ENCODE measurements at places on chromosomes 11 and 22. TPM values are rescaled to one million over a fixed set of nuclear protein-coding genes. Genes with fewer than 3 reads are reported as not detected.

DNA sequence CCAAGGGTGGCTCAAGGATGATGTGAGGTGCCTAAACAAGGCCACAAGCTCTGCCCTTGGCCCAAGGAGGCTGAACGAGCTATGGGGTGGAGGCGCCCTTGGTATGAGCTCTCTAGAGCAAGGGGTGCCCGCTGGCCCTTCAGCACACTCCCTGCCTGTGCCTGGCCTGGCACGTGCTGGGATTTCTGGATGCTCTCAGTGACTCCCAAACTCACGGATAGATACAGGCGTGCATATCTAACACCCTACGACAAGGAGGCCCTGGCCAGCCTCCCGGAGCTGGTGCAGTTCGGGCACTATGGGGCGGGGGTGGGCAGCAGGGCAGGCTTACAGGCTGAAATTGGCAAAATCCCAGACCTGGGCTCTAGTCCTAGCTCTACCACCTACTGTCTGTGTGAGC, 30.6 kb downstream of the SCUBE1 start:
- no peak for DNase-seq

- no peak for DNase-seq
These were observed 610.5 kb downstream of the BUD13 start for GRCh38 chr11:116162086-116162885.

GRCh38 chr11:77106759-77107158, 4.1 kb downstream of the OMP start:
- no peak for DNase-seq

GRCh38 chr11:116059919-116060318, 555.7 kb upstream of the CADM1 start:
- no peak for DNase-seq

DNA sequence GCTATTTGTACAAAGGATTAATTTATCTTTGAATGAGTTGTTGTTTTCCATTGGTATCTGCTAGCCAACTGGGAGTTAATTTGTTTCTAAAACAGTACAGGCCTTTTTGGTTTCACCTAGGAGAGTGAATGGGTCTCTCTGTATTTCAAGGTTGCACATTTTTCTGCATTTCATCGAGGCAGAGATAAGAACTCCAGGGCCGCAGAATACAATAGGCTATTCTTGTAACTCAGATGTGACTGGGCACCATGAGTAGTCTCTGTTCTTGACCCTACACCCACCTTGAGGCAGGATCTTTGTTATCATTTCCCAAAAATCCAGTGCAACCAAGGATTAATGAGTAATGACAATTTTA, 51.7 kb upstream of the OR9Q1 start:
- no peak for DNase-seq

DNA sequence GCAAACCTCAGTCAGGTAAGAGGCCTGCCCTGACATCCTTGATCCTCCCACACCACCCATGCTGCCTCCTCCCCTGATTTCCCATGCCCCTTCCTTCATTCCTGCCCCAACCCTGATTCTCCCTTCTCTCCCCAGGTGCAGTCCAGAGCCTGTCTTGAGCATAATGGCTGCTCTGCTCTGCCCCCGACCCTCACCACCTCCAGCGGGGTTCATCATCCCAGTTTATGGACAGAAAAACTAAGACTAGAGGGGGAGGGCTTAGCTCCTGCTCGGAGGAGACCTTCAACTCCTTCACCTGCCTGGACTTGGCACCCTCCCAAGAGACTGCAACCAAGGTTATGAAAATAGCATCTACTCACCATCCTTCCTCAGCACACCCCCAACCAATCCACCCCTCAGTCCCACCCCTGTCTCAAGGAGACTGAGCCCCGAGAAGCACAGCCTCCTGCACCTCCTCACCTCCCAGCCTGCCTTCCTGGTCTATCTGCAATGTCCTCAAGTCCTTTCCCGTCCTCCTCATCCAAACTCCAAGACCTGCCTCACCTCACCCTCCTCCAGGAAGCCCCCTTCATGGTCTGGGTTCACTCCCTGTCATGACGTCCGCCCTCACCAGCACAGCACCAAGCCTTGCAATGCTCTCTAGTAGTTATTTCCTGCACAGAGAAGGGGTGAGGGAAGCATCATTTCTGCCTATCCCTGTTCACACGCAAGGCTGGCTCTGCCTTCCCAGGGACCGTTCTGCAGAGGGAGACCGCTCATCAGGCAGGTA, 103.1 kb downstream of the PDE2A start:
- DNase-seq = peak; percentile 9

GRCh38 chr11:13261591-13262061, 16.0 kb upstream of the BMAL1 start:
- DNase-seq = no peak

DNA sequence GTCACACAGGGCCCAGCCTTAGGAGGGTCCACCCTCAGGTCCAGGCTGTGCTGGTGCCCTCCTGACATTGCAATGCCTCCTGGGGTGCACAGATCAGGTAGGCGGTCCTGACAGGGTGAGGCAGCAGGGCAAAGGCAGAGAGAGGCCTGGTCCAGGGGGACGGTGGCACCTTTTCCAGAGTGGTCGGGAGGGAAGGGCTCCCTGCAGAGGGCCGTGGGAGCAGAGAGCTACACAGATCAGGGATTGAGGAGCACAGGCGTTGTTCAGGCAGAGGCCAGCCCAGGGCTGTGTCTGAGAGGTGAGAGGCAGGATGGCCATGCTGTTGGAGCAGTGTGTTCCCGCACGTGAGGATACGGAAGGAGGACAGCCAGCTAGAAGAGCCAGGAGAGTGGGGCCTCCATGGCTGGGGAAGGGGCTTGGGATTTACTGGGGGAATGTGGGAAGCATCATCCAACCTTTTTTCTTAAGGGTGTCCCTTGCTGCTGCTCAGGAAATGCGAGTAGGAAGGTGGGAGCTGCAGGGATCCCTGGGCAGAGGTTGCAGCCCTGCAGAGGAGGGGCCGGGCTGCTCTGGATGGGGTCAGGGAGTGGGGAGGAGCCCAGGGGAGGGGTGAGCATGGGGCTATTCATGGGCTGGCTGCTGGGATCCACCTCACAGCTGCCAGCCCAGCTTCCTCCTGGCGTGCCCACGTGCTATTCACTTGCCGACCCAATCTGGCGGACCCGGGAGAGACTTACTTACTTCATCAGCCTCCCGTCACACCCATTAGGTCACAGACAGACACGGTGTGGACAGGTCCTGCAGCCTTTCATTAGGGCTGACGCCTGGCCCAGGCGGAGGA, 1516.4 kb downstream of the TBC1D22A start:
- no peak for DNase-seq

MPEG1 gene
- not detected for total RNA-seq

GPHA2 gene
- 1.3 TPM for total RNA-seq

DNA sequence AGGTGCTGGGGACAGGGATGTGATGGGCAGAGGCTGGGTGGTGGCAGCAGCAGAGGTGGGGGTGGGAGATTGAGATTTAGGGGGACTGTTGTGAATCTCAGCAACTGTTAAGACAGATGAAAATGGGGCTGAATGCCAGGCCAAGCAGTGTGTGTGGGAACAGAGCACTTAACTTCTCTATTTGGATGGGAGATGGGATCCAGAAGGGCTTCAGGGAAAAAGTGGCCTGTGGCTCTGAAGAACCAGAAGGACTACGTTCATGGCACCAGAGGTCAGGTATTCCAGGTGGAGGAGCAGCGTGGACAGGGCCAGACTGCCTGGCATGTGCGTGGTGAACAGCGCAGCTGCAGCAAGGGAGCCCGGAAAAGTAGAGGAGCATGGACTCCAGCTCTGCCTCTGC, 82.6 kb upstream of the SYT13 start:
- no peak for DNase-seq

BRMS1 gene
- 50.1 TPM for total RNA-seq

GRCh38 chr11:96188243-96189006, 154.6 kb downstream of the MAML2 start:
- DNase-seq = no peak

DNA sequence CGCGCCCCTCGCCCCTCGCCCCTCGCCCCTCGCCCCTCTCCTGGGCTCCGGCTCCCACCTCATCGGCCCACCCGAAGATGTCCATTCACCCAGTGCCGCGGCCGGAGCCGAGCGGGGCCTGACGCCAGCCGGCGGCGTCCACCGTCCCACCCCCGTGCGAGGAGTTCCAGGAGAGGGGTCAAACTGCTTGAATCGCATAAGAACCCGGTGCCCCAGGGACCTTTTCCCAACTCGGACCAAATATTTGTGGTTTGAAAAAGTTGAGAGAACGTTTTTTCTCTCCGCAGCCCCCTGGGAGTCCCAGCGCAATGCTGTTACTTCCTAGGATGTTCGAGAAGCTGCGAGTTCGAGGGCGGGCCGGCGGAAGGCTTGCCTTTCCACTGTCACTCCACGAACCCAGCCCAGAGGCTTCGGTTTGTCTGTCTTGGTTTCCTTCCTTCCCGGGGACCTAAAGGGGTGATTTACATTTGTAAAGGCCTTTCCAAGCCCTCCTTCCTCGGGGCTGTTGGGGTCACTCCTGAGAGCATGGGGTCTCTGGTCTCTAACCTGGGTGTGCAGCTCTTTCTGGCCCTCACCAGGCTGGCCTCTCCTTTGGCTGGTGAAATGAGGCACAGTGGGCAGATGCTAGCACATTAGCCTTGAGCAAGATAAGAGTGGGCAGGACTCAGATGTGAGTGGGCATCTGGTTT, 38.0 kb downstream of the ETS1 start:
- no peak for DNase-seq

GRCh38 chr11:9030601-9031000, 26.8 kb upstream of the NRIP3 start:
- DNase-seq = no peak

PRRG4 gene
- total RNA-seq = 1.2 TPM

DNA sequence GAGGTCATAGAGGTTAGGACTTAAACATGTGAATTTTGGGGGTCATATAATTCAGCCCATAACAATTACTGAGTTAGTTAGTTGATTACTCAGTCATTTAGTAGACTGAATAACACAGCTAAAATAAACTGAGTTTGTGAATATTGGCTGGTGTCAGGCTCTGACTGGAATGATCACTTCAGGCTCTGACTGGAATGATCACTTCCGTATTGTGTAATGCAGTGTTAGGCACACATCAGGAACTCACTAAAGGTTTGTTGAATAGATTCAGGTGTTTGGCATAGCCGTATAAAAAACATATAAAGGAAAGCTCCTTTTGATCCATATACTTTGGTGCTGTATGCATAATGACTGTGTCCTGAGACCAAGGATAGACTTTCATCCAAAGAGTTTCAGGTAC, 610.5 kb downstream of the INSC start:
- DNase-seq = no peak

DNA sequence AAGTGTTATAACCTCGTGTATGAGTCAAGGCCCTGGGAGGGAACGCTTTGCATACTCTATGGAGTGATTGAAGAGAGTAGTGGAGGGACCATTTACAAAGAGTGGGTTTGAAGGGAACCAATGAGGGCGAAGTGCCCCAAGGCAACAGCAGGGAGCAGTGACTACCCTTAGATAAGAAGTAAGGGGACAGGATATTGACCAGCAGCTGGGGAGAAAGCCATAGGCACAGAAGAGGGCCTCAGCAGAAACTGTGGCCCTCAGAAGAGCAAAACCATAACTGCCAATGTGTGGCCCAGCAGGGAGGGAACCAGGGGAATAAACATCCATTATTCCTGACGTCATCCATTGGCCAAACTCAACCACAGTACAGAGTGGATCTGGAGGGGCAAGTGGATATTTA, 24.7 kb downstream of the PARVA start:
- DNase-seq = no peak

PKDREJ gene
- 0.09 TPM for total RNA-seq

- no peak for DNase-seq
These were observed 16.4 kb downstream of the USP2 start for GRCh38 chr11:119365071-119365591.

GRCh38 chr11:133660202-133660568, 127.9 kb upstream of the OPCML start:
- peak; percentile 25 for DNase-seq

- no peak for DNase-seq
These were observed at the start of gene NCF4 for GRCh38 chr22:36860821-36861659. TSS of gene NCF4 (plus strand) at chr22:36861006. CDS start at chr22:36861172, 166 bp downstream.

SGSM1 gene
- 3.2 TPM for total RNA-seq

- no peak for DNase-seq
These were observed 145.7 kb upstream of the TEAD1 start for GRCh38 chr11:12528487-12528886.

DNA sequence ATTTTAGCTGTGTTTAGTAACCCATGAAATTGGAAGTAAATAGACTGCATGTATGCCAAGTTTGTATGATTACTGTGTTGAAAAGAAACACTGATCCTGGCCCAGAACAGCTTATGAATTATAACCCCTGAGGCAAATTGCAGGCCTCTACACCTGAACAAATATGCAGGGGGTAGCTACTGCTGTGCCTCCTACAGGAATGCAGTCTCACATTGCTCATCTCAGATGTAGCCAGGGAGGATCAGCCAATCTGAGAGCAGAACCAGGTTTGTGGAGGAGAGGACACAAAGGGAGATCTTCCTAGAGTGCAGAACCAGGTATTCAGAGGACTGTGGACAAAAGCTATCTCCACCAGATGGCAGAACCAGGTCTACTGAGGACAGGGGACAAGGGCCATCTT, 442.2 kb upstream of the DDI1 start:
- no peak for DNase-seq

FOLR2 gene
- total RNA-seq = not detected

MADD gene
- 36.9 TPM for total RNA-seq

GRCh38 chr11:101127197-101127698, 2.4 kb downstream of the PGR start:
- peak; percentile 50 for DNase-seq

- DNase-seq = no peak
These were observed 5.1 kb upstream of the ARSA start for GRCh38 chr22:50633086-50633485.

GALNT18 gene
- total RNA-seq = 1.7 TPM

- DNase-seq = no peak
These were observed 4.0 kb downstream of the CCDC90B start for GRCh38 chr11:83282084-83282716.

DNA sequence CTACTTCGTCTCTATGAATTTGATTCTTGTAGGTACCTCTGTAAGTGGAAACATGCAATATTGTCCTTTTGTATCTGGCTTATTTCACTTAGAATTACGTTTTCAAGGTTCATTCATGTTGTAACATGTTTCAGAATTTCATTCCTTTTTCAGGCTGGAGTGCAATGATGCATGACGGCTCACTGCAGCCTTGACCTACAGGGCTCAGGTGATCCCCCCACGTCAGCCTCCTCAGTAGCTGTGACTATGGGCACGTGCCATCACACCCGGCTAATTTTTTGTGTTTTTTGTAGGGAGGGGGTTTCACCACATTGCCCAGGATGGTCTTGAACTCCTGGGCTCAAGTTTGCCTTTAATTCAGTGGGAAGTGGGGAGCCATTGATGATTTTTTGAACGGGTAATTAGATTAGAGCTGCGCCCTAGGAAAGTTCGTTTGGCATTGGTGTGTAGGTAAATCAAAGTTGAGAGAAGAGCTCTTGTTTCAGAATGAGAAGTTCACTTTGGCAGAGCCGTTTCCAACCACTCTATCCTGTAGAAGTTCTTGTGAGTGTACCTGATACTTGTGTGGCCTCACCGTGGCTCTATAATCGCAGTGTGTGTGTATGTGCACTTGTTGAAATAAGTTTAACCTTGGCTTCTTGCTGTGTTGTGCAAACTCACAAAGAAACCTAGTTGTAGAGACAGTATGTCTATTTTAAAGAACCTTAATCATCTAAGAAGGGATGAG, 115.9 kb downstream of the NAV2 start:
- no peak for DNase-seq

- DNase-seq = no peak
These were observed at the start of gene CHRM1 for GRCh38 chr11:62921201-62921572. TSS of gene CHRM1 (minus strand) at chr11:62921363. CDS start at chr11:62911100, 10,263 bp downstream.

GRCh38 chr11:124841840-124842239, 23.4 kb upstream of the ROBO3 start:
- no peak for DNase-seq

- no peak for DNase-seq
These were observed 36.4 kb downstream of the NRXN2 start for GRCh38 chr11:64686466-64687170.

- no peak for DNase-seq
These were observed 41.8 kb upstream of the BARX2 start for GRCh38 chr11:129333873-129334272.

Measured in H9 (cell line).